ENCODE measurements at places on chromosomes 6 and 20.
A peak's percentile ranks its signal among the peaks of the same experiment; 100 is the strongest.

DNA sequence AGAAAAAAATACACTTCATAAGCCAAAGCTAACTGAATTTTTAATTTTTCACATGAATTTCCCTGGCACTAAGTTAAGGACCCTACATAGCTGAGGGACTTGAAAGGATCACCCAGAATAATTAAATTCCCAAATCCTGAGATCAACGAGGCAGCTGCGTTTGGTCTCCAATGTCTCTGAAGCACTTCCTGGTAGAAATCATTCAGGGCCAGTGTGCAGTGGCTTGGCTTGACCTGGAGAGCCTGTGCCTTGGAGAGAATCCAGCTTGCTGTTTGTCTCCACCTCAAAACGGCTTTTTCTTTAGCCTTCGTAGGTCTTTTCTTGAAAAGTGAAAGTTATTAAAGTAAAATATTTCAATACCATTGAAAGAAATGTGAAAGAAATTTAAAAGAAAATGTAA lies 92.4 kb downstream of the SMOC2 start:
- no peak for DNase-seq

GRCh38 chr6:11772109-11772825 lies 6.3 kb downstream of the ADTRP start:
- DNase-seq, result peak; percentile 91

DNA sequence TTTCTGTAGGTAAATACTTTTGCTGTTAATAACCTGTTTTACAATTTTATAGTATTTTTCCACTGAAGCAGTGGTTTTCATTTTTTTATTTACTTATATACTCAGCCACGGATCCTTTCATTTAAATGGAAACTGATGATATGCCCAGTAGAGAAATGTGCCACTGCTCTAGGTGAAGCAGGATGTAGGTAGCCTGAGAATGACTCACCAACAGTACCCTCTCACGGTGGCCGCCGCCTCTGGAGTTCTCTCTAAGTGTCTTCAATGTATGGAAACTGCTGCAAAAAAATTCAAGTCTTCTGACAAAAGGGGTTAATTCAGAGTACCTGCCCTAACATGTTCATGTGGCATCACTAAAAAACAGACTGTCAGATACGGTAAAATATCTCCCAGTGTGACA lies 6.4 kb downstream of the EYA4 start:
- DNase-seq, result no peak

GRCh38 chr6:111711476-111711875 lies 105.8 kb upstream of the TRAF3IP2 start:
- DNase-seq, result no peak

DNA sequence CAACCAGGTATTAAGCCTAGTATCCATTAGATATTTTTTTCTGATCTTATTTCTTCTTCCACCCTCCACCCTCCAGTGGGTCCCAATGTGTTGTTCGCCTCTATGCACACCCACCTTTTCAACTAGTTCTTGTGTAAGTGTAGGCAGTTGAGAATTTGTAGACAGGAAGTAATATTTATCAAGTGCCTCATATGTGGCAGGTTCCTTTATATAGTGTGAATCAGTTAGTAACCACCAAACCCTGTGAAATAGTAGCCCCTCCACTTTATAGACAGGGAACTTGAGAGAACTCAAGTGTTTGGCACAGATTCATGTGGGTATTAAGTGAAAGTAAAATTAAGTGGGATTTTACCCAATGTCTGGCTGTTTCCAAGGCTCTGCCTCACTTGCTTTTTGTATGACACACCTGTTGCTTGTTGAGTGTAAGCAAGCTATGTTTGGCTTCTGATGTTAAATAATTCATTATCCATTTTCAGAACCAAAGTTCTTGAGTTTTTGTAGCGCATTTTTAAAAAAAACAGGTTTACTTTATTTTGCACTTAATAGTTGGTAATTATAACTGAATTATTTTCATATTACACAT lies 24.8 kb downstream of the AFDN start:
- DNase-seq, result peak; percentile 15

GRCh38 chr20:37288091-37288490 lies 1.4 kb upstream of the MANBAL start:
- no peak for DNase-seq

GRCh38 chr6:36979347-36979742 lies 6.7 kb downstream of the MTCH1 start:
- DNase-seq, result no peak

DNA sequence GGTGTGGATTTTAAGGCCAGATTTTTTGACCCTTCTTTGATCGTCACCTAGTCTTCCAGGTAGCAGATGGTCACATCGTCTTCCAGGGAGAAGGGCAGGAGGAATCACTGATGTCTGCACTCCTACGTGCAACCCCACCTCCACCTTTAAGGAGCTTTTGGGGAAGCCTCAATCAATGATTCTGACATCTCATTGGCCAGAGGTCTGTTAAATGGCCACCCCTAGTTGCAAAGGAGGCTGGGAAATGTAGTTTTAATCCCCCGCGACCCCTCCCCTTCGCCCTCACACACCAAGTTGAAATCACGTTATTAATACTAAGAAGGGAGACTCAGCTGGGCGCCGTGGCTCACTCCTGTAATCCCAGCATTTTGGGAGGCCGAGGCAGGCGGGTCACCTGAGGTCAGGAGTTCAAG lies 151.4 kb downstream of the BCAS1 start:
- no peak for DNase-seq

DNA sequence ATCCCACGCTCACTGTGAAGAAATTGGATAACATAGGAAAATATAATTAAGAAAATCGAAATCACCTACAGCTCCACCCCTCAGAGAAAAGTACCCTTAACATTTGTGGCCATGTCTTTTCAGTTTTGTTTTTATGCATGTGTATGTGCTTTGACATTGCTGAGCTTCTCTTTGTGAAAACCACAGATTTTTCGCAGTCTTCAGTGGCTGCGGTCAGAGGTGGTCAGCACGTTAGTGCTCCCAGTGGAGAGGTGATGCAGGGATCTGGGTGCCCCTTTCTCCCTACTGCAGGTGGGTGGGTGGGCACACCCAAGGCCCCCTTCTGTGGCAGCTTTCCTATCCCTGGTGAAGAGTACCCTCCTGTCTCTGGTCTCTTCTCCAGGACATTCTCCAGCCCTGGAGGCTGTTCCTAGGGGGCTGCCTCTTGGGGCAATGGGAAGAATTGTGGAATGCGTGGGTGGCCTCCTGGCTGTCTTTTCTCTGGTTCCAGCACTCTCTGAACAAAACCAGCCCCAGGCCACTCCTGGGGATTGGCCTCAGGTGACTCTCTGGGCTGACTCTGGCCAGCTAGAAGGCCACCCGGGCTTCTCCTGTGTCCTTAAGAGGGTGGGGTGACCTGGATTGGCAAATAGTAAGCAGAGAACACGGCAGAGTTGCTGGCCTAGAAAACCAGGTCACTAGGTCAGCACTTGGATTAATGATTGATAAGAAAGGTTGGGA lies 49.8 kb upstream of the FANCE start:
- peak; percentile 59 for DNase-seq

GRCh38 chr6:72865467-72865866 lies 243.6 kb downstream of the KCNQ5 start:
- DNase-seq, result no peak

DNA sequence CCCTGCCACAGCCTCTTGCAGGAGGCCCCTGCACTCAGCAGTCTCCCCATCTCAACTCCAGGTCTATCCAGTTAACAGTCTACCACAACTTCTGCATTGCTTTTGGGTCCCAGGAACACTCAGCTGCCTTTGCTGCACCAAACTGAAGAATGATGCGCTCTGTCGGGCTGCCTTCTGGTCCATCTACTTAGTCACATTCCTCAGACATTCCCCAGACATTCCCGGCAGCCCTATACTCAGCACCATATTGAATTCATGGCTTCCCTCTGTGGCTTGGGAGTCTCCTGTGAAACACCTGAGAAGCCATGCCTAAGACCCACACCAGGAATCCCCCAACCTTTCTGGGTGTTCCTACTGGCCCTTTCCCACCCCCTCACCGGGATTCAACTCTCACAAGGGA lies 99.6 kb upstream of the COL21A1 start:
- peak; percentile 42 for DNase-seq

- peak; percentile 64 for DNase-seq
Observed at GRCh38 chr20:22773344-22773743, 189.0 kb upstream of the FOXA2 start.

DNA sequence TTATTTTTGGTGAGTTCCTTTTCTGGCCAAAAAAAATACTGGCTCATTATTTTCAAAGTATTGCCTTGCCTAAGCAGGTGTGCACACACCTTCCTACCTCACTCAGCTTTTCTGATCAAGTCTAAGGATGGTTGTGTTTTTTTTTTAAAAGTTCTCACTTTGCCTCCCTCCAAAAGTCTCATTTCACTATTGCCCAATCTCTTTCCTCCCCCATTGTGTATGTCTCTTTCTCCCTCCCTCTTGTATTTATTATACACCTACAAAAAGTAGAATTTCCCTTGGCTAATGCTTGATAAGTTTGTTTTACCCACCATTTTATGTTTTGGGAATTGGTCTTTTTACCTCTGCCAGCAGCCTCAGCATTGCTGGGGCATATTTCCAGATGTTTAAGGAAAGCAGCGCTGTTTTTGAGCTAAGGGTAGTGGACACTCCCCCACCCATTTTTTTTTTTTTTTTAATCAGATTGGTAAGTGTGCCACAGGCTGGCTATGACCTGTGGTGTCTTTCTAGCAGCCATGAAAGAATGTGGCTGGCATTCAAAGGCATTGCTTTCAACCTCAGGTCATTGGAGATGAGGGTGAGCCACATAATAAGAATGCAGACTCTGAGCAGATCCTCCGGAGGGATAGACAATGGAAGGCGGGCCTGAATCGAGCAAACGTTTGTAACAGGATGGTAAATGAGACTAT lies 668.6 kb downstream of the UTRN start:
- peak; percentile 78 for DNase-seq

DNA sequence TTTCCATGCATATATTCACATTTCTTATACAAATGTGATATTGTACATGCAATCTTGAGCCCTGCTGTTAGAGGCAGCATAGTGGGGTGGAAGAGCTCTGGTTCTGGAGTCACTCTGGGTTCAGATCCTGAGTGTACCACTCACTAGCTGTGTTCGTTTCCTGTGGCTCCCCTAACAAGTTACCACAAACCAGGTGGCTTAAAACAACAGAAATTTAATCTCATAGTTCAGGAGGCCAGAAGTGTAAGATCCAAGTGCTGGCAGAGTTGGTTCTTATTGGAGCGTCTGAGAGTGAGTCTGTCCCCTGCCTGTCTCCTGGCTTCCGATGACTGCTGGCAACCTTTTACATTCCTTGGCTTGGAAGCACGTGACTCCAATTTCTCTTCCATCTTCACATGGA lies 115.6 kb downstream of the MAP3K7 start:
- no peak for DNase-seq

DNA sequence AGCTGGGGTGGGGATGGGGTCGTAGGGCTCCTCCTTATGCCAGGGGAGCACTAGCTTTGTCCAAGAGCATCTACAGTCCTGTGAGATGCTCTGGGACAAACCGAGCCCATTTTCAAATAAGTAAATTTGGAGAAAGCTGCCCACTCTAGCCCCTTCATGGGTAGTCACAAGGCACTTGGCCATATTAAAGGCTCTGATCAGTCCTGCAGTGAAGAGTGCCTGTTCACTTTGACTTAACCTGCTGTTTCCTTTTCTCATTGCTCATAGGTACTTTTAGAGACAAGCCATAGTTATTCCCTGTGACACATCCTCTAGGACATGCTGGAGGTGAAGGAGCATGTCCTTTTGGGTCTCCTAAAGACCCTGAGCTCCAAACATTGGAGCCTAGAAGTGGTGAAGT lies 38.4 kb downstream of the FAM110A start:
- no peak for DNase-seq

- no peak for DNase-seq
Observed at GRCh38 chr20:60494476-60494875, 536.3 kb downstream of the CDH26 start.

GRCh38 chr6:110950440-110950839 lies 8.1 kb upstream of the GTF3C6 start:
- DNase-seq, result no peak
